ENCODE measurements at places on chromosomes 13 and 19.
A peak's percentile ranks its signal among the peaks of the same experiment; 100 is the strongest.

- DNase-seq: no peak
Measured at GRCh38 chr13:40383132-40383531, 283.3 kb downstream of the FOXO1 start.

DNA sequence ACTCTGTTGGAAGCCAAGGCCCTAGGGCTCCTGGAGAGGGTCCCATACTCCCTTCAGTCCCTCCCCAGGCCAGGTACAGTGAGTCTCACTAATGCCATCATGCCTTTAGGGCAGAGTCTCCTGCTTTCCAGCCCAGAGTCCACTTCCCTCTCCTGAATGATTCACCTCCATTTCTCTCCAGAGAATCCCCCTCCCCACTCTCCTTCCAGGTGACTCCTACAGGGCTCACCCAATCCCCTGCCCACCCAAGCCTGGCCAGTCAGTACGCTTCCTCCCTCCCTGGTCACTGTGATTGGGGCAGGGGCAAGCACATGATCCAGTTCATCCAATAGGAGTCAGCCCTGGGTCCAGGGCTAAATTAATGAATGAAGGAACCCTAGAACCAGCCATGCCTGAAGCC, 35.0 kb upstream of the PNMA8B start:
- no peak for DNase-seq

DNA sequence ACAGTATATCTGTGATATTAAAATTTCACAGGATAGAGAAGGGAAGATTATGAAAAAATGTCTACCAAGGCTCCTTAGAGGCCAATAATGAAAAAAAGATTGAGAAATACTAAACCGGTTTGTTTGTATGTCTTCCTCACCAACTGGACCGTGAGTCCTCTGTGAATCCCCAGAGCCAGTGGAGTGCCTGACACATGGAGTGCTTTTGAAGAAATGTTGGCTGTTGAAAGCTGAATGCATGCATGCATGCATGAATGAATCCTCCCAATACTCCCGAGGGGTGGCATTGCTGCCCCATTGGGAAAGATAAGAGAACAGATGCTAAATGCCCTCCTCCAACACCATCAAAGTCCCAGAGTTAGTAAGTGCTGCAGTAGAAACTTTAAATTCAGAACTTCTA, 152.7 kb upstream of the SERP2 start:
- no peak for DNase-seq

GRCh38 chr13:39777527-39778061, 122.1 kb downstream of the COG6 start:
- DNase-seq: peak; percentile 38

DNA sequence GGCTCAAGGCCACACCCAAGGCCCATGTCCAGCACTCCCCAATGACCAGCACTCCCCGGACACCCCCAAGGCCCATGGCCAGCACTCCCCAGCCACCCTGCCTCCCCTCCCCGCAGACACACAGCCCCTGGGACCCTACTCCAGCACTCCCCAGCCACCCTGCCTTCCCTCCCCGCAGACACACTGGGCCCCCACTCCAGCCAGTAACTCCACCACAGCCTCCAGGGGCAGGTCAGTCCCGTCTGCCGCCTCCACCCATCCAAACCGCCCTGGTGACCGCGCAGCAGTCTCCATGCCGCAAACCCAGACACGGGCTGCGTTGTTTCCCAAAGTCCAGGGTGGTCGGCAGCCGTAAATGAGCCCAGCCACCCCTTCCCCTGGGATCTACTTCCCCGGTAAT, 70.7 kb downstream of the SPACA7 start:
- DNase-seq: no peak

- no peak for DNase-seq
Measured at GRCh38 chr13:64154514-64154913, 2738.9 kb upstream of the PCDH20 start.

DNA sequence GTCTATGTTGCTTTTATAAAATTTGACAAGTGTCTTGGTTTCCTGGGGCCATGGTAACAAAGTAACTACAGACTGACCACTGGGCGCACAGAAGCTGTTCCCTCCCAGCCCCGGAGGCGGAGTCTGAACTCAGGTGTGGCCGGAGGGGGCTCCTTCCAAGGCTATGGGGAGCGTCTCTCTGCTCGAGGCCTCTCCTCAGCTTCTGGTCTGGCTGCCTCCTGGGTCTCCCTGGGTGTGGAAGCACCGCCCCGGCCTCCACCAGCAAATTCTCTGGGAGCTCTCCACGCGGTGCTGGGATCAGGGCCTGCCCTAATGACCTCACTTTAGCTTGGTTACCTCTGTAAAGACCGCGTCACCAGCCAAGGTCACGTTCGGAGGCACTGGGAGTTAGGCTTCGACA, 45.7 kb upstream of the F7 start:
- DNase-seq: no peak

GRCh38 chr13:81568824-81569223, 1227.9 kb upstream of the SPRY2 start:
- DNase-seq: no peak

All from CD4-positive, alpha-beta T cell treated with Interleukin-4 for 1 hour (primary cell).